RKO (cell line): ENCODE measurements at places on chromosomes 12 and 14.
A peak's percentile ranks its signal among the peaks of the same experiment; 100 is the strongest.

DNA sequence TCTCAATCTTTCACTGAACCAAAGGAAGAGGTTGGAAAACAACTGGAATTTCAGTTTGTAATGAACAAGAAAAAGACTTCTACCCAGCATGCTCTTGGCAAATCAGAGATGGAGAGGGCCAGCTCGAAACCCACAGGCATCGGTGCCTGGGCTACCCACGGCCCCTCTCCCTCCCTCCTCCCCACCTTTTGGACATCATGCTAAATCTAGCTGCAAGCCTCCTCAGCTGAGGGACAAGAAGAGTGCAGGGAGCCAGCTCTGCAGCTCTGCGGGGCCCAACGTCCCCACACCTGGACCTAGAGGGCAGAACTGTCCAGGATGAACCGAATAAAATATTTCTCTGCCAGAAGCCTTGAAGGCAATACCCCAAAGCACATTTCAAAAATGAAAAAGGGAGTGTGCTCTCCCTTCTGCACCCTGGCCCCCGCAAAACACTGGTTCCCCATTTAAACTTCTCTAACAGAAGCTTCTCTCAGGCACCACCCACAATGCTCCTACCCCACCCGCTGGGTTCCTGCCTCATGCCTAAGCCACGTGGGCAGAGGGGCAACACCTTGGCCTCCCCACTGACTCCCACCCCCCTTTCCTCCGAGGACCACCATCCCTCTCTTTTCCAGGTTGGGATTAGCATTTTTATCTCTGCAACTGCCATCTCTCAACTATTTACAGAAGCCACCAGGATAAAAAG lies 8.2 kb downstream of the CAMKK2 start:
- DNase-seq: no peak

- DNase-seq: no peak
These were observed 15.4 kb upstream of the DYRK2 start for GRCh38 chr12:67633024-67633610.

DNA sequence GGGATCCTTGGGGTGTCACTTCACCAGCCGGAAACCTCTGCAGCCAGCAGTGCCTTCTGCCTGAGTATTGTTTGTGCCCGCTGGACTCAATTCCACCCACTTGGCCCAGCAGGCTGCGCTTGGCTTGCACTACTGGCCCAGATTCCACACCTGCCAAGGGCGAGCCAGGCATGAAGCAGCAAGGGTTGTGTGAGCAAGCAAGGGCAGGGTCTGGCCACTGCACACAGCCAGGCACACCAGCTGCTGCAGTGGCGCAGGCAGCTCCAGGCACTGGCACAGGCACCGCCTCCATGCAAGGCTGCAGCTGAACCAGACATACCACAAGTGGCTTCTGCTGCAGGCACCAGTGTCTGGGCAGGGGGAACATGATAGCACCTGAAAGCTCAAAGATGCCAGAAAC lies 99.5 kb downstream of the NUAK1 start:
- DNase-seq: no peak

GRCh38 chr12:50117057-50117622 lies 5.1 kb downstream of the COX14 start:
- no peak for DNase-seq

DNA sequence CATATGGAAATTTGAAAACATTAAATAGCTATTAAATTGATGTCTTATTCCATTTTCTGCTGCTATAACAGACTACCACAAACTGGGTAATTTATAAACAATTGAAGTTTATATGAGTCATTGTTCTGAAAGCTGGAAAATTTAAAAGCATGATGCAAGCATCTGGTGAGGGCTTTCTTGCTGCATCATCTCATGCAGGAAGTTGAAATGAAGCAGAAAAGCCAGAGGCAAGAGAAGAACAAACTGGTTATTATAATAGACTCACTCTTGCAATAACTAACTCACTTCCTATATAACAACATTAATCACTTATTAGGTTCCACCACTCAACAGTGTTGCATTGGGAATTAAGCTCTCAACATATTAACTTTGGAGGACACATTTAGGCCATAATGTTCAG lies 1277.4 kb downstream of the LRFN5 start:
- peak; percentile 78 for DNase-seq

DNA sequence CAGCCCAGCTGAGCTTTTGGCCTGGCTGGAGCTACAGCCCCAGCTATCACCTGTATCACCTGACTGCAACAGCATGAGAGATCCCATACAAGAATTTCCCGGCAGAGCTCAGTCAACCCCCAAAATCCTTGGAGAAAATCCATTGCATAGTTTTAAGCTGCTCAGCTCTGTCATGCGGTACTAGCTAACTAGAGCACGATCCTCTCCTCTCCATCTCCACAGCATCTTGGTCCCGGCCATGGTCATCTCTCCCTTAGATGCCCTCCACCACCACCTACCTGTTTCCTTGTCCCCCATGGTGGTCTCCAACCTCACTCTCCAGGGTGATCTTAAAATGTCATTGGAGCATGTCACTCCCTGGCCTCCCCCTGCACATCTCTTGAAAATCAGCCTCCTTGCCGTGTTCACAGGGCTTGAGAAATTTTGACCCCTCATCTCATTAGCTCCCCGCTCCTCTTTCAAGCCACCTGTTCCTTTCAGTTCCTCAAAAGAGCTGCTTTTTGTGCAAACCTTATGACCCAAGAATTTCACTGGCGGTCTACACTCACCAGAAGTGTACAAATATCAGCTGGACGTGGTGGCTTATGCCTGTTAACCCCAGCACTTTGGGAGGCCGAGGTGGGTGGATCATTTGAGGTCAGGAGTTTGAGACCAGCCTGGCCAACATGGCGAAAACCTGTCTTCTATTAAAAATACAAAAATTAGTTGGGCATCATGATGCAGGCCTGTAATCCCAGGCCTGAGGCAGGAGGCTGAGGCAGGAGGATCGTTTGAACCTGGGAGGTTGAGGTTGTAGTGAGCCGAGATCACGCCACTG lies 8.1 kb upstream of the CLMN start:
- no peak for DNase-seq

GRCh38 chr14:89907655-89908054 lies 46.9 kb downstream of the EFCAB11 start:
- no peak for DNase-seq

DNA sequence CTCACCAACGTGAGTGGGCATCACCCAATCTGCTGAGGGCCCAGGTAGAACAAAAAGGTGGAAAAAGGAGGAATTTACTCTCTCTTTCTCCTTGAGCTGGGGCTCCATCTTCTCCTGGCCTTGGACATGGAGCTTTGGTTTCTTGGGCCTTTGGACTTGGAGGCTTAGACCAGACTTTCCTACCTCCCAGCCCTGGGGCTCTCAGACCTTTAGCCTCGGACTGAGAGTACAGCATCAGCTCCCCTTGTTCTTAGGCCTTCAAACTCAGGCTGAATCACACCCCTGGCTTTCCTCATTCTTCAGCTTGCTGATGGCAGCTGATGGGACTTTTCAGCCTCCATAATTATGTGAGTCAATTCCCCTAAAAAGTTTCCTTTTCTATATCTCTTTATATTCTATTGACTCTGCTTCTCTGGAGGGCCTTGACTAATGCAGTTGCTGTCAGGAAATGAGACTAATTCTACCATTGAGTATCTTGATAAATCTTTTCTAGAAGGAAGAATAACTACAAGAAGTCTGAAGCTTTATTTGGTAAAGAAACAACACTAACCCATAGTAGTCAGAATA lies 15.9 kb upstream of the CLEC4E start:
- DNase-seq: no peak

DNA sequence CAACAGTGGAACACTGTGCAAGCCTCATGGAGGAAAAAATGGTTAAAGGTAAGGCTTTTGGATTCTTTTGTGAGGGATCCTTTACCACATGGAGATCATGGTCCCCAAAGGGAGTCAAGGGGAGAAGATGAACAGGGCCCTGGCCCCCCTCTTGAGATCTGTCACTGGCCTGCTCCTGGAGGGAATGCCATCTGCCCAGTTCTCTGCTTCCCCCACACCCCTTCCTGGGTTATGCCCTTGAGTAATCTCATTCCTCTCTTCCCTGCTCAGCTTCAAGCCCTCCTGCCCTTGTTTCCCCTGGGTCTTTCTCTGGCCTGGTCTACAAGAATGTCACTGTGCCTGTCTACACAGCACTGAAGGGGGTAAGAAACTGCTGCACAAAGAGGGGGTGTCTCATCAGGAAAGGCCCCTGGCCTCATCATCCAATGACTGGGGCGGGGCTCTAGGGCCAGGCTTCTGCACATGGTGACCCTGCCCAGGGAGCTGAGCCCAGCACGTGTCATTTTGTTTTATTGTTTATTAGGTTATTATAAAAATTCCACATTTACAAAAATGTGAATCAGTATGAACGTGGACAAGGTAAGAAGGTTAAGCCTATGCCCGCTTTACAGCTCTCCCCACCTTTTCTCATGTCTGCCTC lies 30.3 kb downstream of the PIGH start:
- DNase-seq: no peak

DNA sequence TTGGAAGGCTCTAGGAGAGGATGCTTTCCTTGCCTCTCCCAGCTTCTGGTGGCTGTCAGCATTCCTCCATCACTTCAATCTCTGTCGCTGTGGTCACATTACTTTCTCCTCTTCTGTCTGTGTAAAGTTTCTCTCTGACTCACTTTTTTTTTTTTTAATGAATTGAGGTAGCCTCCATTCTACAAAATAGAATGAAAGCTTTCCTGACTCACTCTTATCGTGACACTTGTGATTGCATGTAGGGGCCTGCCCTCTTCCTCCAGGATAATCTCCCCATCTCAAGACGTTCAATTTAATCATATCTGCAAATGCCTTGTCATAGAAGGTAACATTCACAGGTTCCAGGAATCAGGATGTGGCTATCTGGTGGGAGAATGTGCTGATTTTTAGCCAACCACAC lies 153.5 kb upstream of the HMGA2 start:
- peak; percentile 58 for DNase-seq

DNA sequence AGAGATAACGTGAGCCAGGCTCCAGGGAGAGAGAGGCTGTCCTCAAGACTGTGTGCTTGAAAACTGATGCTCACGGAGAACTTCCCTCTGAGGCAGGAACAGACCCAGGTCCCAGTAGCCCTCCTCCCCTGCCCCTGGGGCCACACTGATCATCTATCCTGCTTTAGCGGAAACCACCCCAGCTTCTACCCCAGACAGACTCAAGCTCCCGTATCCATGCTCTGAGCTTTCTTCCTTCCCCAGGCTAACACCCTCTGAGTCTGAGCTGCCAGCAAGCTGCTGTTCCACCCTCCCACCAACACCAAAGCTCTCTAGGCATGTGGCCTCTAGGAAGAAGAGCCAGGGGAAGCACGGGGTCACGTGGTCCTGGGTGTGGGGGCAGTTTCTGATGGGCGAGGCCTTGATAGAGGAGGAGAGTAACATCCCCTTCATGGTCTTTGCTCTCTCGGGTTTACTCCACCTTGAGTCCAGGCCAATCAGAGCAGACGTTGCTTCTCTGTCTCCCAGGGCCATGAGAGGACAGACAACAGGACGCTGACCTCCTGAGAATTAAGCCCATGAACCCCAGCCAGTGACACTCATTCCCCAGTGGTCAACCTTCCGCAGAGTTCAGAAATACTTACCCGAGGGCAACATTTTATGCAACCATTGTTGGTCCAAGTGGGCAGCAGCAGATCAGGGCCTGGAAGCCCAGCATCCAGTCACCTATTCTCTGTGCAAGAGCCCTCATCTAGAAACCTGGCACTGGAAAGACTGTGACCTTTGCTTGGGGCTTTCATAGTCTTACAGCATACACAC lies 1.4 kb downstream of the PCK2 start:
- peak; percentile 83 for DNase-seq

DNA sequence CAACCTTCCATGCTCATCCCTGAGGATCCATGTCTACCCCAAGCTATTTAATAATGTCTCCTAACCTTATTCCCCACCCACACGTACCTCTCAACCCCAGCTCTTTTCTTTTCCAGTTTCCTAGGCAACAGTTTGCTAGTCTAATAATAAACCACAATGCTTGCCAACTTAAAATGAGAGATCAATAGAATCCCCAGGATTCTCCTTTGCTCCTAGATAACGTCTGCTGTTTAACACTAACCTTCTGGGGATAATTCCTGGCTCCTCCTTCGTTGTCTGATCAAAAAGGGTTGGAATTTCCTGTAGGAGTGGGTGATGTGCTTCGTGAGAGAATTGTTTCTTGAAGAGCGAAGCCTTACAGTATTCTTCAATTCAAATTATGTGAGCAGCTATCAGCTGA lies 42.2 kb upstream of the DBX2 start:
- DNase-seq: no peak

- no peak for DNase-seq
These were observed 128.7 kb upstream of the RAP1B start for GRCh38 chr12:68482014-68482413.

- peak; percentile 52 for DNase-seq
These were observed 55.5 kb upstream of the TTC7B start for GRCh38 chr14:90871605-90872233.

DNA sequence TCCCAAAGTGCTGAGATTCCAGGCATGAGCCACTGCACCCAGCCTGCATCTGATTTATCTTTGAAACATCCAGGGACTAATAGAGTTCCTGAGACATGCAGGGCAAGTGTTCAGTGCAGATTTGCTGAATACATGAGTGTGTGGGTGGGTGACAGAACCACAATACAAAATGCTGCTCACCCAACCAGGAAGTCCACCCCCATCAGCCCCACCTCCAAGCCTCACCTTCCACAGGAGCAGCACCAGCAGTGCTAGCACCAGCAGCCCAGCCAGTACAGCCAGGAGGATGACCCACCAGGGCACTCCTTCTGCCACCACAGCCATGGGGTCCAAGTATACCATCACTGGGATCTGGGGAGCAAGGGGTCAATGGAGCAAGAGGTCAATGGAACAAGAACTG lies 20.0 kb downstream of the ITGA7 start:
- no peak for DNase-seq

DNA sequence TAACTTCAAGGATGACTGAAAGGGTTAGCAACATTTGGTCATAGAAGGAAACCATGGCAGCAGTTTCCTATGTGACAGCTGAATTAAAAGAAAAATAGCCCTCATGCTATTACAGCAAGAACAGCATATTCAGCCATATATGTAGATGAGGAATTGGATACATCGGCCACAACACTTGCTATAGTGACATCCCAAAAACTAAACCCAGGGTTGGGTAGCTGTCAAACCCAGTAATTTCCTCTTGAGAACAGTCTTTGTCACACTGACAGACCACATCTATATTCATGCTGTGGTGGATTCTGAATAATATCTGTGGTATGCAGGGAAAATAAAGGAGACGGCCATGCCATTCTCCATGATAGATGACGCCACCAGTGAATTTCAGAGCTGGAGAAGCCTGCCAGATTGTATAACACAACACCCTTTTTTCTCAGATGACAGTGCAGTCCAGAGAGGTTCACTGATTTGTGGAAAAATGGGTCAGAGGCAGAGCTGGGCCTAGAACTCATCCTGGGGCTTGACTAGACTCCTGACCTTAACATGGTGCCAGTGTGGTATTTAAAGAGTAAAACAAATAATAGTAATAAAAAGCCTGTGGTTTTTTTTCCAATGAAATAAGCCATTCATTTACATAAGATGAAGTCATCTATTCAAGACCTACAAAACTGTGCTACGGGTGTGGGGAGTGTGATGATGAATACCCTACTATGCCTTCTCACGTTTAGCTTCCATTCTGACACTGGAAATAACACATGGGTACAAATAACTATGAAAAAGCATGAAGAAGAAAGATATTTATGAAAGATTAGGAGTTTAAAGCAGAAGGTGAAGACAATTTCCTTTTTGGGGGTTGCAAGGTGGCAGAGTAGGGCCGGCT lies 32.3 kb downstream of the EFCAB11 start:
- no peak for DNase-seq

- no peak for DNase-seq
These were observed 58.9 kb upstream of the EEA1 start for GRCh38 chr12:92987846-92988621.

- no peak for DNase-seq
These were observed 5.8 kb downstream of the LMBR1L start for GRCh38 chr12:49104822-49105221.

- peak; percentile 44 for DNase-seq
These were observed 48.4 kb downstream of the ANAPC7 start for GRCh38 chr12:110355073-110355472.
